ENCODE measurements at places on chromosomes 5 and 9.

GRCh38 chr9:115234094-115234493 lies 116.1 kb upstream of the TNC start:
- DNase-seq, result no peak

DNA sequence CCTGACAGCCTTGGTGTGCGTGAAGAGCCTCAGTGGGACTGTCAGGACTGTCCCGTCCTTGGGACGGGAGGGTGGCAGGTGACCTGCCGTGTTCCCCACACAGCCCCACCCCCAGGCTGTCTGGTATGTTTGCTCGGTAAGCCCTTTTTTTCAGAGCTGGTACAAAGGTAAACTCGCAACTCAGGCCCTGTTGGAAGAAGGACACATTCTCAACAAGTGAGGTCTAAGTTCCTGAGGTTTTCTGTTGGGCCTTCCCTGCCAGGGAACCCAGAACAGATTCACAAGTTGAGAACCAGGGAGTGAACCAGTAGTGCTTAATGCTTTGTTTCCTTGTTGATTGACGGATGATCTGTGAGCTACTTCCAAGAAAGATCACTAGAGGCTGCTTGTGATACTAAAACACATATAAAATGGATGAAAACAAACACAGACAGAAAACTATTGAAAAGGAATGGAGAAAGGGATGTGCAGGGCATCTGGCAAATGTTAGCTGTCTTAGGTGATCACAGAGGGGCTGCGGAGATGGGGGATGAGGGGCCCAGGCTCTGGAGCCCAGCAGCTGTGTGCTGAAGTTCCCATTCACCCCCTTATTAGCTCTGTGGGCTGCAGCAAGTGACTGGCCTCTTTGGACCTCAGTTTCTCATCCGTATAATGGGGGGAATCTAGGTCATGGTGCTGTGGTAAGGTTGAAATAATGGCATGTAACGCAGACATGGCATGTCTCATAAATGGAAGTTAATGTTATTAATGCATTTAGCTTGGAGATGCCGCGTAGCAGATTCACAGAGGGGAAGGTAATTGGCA lies 2.7 kb downstream of the NDST1 start:
- DNase-seq, result no peak

DNA sequence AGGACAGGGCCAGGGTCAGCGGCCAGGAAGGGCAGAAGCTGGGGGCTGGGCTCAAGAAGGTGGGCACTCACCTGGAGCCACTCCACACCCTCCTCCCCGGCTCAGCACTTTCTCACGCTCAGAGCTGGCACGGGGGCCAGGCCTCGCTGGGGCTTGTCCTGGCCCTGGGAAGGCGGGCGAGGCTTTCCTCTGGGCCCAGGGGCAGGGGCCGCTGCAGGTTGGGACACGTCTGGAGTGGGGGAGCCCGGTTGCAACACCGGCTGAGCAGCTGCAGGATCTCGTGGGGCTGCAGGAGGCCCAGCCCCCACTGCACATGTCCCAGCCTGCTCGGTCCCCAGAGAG lies 38.9 kb upstream of the EGFL7 start:
- no peak for DNase-seq

DNA sequence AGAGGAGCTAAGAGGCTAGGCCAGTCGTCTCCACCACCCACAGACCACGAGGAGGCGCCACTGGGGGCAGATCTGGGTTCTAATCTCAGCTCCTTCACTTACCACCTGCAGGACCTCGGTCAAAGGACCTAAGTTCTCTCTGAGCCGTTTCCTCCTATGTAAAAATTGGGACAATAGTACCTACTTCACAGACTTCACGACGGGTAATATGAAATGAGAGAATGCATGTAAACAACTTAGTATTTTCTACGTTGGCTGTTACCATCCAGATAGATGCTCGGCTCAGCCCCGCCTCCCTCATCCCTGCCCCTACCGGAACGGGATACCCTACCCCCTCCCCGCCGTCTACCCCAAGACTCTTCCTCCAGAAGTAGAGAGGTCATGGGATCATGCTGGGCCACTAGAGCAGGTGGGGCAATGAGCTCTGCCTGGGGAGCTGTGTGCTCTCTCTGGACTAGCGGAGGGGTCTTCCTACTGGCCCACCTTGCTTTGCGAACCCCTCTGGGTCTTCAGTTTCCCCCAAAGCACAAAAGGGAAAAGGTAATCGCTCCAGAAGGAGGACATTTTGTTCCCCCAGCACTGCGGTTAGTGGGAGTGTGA lies 541 bp downstream of the GNPDA1 start:
- DNase-seq, result peak; percentile 62

- DNase-seq, result no peak
Measured at GRCh38 chr5:1152771-1153282, 41.0 kb upstream of the SLC12A7 start.

DNA sequence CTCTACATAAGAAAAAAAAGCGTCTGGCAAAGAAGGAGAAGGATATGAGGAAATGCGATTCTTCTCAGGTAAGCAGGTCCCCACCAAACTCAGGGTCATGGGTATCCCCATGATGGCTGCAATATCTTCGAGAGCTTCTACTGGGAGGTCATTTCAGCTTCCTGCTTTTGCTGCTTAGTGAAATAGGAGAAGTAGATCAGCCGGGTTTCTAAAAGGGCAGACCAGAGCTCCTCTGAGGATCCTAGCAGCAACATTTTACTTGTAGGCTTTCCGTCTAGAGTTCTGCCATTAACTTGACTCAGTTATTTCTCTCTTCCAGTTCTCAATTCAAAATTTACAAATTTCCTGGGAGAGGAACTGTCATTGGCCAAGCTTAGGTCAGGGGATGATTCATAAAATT lies 134.7 kb downstream of the DPYSL3 start:
- no peak for DNase-seq

DNA sequence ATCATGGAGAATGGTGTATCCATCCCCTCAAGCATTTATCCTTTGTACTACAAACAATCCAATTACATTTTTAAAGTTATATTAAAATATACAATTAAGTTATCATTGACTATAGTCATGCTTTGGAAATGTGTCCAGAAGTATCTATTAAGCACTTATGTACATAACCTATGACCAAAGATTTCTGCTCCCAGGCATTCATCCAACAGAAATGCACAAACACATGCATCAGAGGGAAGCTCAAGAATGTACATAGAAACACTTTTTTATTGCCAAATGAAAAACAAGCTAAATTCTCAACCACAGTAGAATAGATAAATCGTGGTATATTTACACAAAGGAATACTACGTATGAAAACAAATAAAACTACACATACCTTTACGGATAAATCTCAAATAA lies 700.5 kb upstream of the ZNF608 start:
- no peak for DNase-seq

DNA sequence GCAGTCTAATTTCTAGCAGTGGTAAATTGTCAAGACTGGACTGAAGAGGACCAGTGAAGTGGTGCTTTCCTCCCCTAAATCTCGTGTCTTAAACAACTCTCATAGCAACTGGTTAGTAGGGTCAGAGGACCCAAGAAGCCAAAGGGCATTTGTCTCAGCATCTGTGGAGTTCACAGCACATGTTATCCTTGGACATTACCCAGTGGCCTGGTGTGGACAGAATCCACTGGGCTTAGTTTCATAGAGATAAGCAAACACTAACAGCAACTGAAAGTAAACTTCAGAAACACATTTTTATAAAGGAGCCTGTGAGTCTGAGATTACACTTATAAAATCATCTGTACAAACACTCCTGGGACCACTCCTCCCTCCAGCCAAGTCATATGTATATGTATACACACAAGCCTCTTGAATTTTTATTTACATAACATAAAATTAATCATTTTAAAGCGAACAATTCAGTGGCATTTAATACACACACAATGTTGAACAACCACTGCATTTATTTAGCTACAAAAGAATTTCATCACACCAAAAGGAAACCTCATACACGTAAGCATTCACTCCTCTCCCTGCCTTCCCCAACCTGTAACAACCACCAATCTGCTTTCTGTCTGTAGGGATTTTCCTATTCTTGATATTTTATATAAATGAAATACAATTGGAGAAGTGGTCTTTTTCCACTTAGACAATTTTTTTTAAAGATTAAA lies 457.8 kb downstream of the RASEF start:
- no peak for DNase-seq

GRCh38 chr9:70672161-70672649 lies 257.7 kb upstream of the KLF9 start:
- no peak for DNase-seq

DNA sequence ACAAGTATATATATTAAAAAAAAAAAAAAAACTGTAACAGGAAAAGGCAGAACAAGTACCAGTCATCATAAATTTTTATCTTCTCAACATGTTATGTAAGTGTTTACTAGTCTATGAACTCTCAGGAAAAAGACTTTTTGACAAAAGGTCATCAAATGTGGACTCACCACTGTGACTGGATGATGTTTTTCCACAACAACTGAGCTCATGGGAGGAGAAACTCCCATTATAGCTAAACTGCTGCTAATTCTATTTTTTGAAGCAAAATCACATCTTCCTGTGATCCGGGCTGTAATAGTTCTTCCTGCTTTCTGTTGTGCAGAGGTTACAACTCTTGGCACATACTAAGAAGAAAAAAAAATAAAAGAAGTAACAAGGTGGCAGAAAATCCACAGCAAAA lies 39.6 kb downstream of the POC5 start:
- no peak for DNase-seq

GRCh38 chr5:107598958-107599357 lies 71.8 kb downstream of the EFNA5 start:
- DNase-seq, result no peak

GRCh38 chr9:34125681-34126206 lies 754 bp downstream of the DCAF12 start:
- no peak for DNase-seq

DNA sequence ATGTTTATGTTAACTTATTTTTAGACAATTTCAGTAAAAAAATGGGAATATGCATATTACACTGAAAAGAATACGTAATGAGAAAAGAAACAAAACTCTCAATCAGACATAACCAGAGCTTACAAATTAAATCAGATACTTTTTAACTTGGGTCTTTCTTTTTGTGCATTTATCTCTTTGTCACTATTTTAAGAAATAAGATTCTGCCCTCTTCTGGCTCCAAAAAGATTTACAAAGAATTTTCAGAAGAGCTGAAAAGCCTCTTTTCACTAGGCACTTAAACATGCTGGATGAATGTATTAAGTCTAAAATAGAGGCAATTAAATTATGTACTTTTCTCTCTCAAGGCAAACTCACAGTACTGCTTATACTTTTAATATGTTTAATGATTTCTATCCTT lies 55.5 kb downstream of the CEP120 start:
- no peak for DNase-seq

GRCh38 chr5:139645430-139645871 lies 2.7 kb upstream of the CXXC5 start:
- DNase-seq, result no peak

- peak; percentile 66 for DNase-seq
Measured at GRCh38 chr5:76805821-76806505, 12.9 kb upstream of the F2RL1 start.

- DNase-seq, result no peak
Measured at GRCh38 chr5:65830856-65831255, 95.5 kb upstream of the ERBIN start.

GRCh38 chr5:76710991-76711390 lies 4.9 kb upstream of the F2R start:
- DNase-seq, result no peak

DNA sequence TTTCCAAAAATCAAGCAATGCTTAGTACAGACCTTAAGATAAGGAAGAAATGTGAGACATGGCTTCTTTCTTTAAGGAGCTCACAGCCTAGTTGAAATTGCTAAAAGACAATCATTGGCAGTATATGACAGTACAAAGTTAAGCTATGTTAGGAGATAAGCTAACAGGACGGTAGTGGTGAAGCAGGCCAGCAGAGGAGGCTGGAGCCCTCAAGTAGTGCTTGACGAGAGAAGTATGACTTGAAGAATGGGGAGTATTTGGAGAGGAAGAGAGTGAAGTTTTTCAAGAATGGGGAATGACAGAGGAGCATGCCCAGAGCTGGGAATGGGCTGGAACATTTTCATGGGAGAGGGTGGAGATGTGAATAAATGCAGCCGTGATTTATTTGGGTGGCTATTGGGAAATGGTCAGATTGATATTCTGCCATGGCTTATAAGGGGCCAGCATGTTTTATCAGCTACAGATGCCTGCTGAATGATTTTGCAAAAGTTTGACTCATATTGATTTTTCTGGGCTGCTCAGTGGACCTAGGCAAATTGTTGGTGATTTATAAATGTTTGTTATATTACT lies 43.7 kb downstream of the LURAP1L start:
- DNase-seq, result no peak

- peak; percentile 46 for DNase-seq
Measured at GRCh38 chr9:92328225-92328624, 2.5 kb downstream of the CENPP start.

DNA sequence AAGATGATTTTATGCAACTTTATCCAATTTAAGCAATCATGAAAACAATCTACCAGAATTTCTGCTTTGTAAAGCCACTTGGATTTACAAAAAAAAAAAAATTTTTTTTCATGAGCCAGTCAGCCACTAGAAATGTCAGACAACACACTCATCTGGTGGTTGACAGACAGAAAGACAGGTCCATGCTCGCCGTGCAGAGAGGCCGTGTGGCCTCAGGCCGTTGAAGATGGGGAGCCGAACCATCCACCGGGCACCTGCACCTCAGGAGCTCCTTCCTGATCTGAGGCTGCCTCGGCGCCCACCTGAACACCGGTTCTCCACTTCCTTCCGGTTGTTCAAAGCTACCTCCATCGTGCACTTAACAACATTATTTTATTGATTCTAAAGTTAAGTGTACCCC lies 138.0 kb upstream of the IRX4 start:
- DNase-seq, result no peak

DNA sequence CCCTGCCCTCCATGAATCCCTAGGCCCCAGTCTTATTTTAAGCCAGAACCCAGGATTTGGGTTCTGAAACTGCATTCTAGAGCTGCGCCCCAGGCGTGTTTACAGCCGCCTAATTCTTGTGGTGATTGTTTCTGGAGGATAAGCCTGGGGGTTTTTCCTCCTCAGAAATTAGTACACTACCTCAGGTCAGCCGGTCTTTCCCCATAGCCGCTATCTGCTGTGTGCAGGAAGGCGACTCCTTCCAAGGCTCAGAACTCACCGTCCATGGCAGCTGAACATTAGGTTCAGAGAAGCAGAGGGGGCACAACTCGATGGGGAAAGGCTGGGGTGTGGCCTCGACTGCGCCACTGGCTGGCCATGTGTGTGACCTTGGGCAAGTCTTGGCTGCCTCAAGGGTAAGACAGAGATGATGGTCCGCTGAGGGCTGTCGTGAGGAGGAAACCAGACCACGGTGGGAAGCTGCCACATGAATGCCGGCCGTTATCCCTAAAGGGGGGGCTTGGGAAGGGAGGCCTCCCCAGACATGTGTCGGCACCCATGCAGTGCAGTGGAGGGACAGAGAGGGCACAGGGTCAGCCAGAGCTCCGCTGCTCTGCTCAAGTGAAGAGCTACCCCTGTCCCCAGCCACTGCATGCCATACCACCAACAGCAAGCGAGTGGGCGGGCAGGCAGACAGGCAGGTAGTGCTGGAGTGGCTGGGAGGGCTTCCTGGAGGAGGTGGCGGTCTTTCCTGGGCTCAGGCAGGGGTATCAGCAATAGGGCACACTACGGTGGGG lies 28.9 kb downstream of the SHB start:
- no peak for DNase-seq

DNA sequence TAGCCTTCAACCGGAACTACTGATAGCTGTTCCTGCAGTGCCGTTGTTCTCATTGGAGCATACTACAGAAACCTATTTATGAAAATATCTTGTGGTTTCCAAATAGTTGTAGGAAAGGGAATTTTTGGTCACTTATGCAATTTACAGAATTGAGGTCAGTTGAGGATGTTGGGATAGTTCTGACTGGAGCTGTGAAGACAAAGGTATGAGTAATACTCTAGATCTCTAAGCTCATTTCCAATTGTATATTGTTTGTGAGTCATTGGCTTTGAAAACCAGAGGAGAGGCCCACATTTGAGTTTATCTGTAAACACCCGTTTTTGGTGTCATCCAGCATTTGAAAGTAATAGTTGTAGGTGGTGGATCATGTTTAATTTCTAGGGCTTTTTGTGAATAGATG lies 561.3 kb upstream of the WWC1 start:
- DNase-seq, result no peak
